Small intestine (tissue), 16 donors: ENCODE measurements at places on chromosomes 2 and 18. TPM values are rescaled to one million over a fixed set of nuclear protein-coding genes. Genes with fewer than 3 reads are reported as not detected.

DNA sequence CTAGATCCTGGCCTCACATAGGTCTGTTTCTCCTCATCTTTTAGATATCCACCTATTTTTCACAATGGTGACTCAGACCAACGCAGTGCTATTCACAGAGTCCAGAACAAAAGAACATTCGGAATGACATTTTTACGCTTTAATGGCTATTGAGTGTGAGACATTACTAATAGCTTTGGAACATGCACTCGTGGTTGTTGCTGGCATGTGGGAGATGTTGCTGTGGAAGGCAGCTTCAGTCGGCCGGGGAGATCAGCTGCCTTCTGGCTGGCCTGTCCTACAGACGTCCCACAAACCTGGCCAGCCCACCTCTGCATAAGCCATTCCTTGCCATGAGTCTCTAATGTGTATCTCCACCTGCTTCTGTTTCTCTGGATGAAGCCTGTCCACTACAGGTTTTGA is 3.4 kb downstream of the MBP start:
- peaks cover 25% of the 10 kb centered on the region for H3K4me1 ChIP-seq
- peak overlapping the region; percentile 27 for H3K27ac ChIP-seq
- H3K4me3 ChIP-seq = peak overlapping the region; percentile 18
- peak; percentile 21 for DNase-seq
- H3K36me3 ChIP-seq = peaks cover 7% of the 10 kb centered on the region

DNA sequence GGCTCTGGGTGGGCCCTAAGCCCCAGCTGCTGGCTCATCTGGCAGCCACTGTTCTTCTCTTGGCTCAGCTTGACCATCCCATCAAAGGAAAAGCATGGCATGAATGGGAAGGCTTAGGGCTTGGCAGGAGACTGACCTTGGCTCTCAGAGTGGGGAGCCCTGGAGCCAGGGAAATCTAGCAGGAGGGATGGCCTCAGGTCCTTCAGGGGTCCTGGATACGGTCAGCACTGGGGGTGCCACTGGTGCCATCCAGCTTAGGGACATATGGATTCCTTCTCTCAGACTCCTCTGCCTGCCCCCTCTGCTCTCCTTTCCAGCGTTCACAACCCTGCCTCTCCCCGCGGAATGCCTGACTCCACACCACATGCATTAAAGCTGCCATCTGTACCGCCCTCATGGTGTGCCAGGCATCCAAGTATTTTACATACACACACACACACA is 165.5 kb upstream of the HAAO start:
- H3K4me1 ChIP-seq = peaks cover 15% of the 10 kb centered on the region
- DNase-seq = no peak
- H3K27me3 ChIP-seq = no peaks in the 10 kb centered on the region
- H3K36me3 ChIP-seq = no peaks in the 10 kb centered on the region
- no peak overlapping the region for H3K4me3 ChIP-seq
- peak overlapping the region; percentile 88 for H3K27ac ChIP-seq

GRCh38 chr2:181959508-181959907 is 26.1 kb upstream of the PPP1R1C start:
- no peak overlapping the region for H3K27ac ChIP-seq
- no peaks in the 10 kb centered on the region for H3K36me3 ChIP-seq
- DNase-seq = no peak
- H3K4me3 ChIP-seq = no peak overlapping the region
- no peaks in the 10 kb centered on the region for H3K4me1 ChIP-seq

DNA sequence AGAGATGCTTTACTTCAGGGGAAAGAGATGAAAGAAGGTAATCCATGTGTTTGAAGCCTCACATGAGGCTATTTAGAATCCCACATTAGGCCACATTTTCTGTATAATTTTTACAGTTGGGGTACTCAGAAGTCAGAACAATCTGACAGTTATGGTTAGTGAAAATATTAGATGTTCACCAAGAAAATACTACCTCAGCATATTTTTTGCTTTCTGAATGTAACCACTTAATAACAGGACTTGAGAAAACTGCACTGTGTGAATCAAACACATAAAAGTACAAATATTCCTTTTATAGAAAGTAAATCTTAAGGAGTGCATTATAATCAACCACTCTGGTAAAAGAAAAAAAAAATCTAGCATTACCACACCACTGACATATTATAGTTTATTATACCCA is 169.3 kb downstream of the SATB2 start:
- no peak for DNase-seq
- no peaks in the 10 kb centered on the region for H3K27me3 ChIP-seq

DNA sequence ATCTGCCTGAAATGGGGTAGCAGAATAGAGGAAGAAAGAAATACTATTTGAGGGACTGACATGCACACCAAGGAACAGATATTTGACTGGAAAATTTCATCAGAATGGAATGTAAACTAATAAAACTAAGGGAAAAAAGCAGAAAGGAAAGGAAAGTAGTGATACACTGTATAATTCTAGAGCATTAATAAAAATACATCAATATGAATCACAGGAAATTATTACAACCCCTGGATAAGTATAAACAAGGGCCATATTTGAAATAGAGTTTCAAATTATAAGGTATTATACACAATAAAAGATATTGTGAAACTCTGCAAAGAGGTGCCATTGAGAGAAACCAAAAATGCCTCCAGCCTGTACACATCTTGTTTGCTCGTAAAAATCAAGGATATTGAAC is 149.6 kb downstream of the ICOS start:
- peaks cover 5% of the 10 kb centered on the region for H3K27me3 ChIP-seq
- H3K4me3 ChIP-seq = no peak overlapping the region
- no peak for DNase-seq
- no peak overlapping the region for H3K27ac ChIP-seq

- H3K4me1 ChIP-seq = peaks cover 6% of the 10 kb centered on the region
- DNase-seq = no peak
- H3K27me3 ChIP-seq = no peaks in the 10 kb centered on the region
- peak overlapping the region; percentile 38 for H3K27ac ChIP-seq
These were observed 83.5 kb upstream of the HAAO start for GRCh38 chr2:42875880-42876279.

INSIG2 gene
- polyA plus RNA-seq = 13.3 TPM

GRCh38 chr2:3959372-3959771 is 256.0 kb downstream of the DCDC2C start:
- H3K27me3 ChIP-seq = no peaks in the 10 kb centered on the region
- H3K36me3 ChIP-seq = no peaks in the 10 kb centered on the region
- no peak overlapping the region for H3K4me3 ChIP-seq
- peak; percentile 35 for DNase-seq
- H3K4me1 ChIP-seq = no peaks in the 10 kb centered on the region

DNA sequence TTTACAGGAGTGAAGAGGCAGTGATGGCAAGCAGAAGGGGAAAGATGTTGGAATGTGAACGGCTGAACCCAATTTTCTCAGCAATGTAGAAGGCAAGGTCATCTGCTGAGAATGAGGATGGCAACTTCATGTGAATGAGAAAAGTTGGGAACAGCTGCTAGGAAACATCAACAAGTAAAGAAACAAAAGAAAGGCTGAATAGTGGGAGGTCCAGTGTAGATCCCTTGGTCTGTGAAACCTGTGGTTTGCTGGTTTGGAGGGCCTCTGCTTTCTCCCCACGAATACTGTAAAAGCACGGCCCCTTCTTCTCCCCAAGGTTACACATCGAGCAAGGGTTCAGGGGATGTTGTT is 27.4 kb downstream of the MARCHF4 start:
- no peaks in the 10 kb centered on the region for H3K27me3 ChIP-seq
- H3K36me3 ChIP-seq = no peaks in the 10 kb centered on the region
- H3K4me3 ChIP-seq = no peak overlapping the region
- no peak for DNase-seq

TMEM247 gene
- polyA plus RNA-seq = not detected

ADGRF3 gene
- polyA plus RNA-seq = 0.09 TPM
